ENCODE measurements at places on chromosomes 1 and 21.
A peak's percentile ranks its signal among the peaks of the same experiment; 100 is the strongest.

- no peak for DNase-seq
Measured at GRCh38 chr1:219731771-219732170, 118.9 kb upstream of the ZC3H11B start.

- no peak for DNase-seq
Measured at GRCh38 chr1:35364741-35365140, 96.2 kb downstream of the ZMYM4 start.

DNA sequence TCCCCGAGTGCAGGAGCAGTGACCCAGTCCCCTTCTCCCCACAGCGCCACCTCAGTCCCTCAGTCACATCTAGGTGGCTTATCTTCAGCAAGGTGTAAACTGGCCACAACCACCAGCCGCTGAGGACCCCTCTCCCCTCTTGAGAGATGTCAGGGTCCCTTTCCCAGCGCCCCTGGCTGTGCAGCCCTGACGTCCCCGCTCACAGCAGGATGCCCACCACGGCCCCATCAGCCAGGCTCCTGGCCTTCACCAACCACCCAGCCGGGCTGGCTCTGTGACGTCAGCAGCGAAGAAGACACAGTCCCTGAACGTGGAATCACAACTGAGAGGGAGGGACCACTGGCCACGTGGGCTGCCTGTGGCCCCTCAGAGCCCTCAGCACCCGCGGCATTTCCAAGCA lies 249.4 kb downstream of the NPHP4 start:
- no peak for DNase-seq

DNA sequence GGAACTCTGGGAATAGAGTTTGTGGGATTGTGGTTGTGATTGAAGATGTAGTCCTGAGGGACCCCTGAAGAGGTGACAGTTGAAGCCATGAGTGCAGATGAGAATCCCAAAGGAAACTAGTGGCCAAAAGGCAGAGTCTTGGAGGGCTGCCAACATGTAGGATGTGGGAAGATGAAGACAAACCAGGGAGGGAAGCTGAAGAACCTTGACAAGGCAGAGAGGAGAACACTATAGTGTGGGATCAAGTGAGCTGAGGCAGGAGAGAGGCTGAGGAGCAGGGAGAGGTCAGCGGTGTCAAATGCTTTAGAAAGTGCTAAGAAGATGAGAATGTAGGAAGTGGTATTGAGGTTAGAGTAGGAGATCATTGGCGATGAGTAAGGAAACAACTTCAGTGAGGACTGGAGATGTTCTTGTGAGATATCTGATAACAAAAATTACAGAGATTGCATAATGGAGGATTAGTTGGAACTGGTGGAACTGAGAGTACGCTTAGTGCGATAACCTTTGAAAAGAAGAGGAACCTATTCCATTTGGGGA lies 88.5 kb upstream of the VCAM1 start:
- no peak for DNase-seq

GRCh38 chr1:89935235-89935634 lies 59.7 kb upstream of the ZNF326 start:
- no peak for DNase-seq

DNA sequence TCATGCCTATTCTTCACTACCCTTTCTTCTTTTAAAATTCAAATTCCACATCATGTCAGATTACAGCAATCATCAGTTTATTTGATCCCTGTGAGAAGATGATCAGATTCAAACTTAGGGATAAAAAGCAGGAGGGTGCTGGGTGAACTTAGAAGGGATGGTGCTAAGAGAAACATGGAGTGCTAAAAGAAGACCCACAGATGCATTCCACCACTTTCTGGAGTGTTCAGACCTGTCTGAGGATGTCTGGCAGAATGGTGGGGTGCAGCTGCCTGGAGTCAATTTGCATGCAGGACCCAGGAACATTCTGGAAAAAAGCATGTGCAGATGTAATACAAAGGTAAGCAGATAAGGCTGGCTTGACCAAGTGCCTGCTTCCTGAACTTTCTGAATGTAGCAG lies 372.9 kb upstream of the RUNX1 start:
- no peak for DNase-seq

DNA sequence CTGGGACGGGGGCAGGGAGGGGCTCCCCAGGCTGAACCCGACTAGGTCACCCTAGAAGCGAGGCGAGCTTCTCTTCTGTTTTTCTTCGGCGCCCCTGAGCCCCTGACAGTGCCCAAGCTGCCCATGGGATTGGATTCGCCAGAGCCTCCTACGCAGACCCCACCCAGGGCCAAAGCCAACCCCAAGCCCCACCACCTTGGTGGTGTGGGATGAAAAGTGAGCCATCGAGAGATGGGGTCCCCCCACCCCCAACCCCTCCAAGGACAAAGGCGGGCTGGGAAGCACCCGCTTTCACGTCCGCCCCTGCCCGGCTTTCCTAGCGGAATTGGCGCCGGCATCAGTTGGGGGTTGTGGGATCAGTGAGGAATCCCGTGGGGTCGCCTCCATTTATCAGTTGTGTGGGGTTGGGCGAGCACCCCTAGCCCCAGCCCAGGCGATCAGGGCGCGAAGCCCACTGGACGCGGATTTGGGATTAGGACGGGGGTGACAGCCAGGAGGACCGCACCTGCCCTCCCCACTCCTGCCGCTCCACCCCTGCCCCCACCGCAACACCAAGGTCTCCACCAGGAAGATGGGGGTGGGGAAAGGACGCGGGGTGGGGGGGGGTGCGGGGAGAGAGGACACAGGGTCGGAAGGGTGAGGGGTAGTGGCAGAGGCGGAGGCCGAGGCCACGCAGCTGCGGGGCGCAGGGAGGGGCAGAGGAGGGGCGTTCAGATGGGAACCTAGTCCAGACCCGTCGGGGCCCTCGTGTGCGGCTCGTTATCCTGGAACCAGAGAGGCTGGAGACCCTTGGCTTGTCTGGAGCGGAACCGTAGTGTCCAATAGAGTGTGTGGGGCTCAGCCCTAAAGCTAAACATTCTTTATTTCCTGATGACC lies 4.4 kb downstream of the TSPEAR start:
- no peak for DNase-seq

DNA sequence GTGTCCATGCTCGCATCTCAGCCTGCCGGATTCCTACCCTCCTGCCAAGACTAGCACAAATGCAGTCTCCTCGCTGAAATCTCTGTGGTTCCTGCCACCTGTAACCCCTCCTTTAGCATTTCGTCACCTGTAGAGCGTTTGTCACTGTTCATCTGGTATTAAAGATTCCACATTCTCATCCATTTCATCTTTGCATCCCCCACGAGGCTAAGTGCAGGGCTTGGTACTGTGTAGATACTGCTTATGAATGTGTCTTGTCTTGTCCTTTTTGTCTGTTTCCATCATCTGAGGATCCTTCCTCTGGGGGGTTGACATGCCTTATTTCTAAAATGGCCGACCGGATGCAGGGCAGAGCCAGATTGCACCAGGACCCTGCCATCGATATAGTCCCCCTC lies 53.7 kb upstream of the DNAJC6 start:
- peak; percentile 72 for DNase-seq

GRCh38 chr1:84550826-84551225 lies 23.4 kb downstream of the CTBS start:
- no peak for DNase-seq

- no peak for DNase-seq
Measured at GRCh38 chr1:211580303-211580687, 1.3 kb upstream of the SLC30A1 start.

GRCh38 chr1:106755682-106756406 lies 300.6 kb upstream of the PRMT6 start:
- DNase-seq: no peak

GRCh38 chr1:101905283-101905835 lies 91.4 kb downstream of the OLFM3 start:
- DNase-seq: peak; percentile 87

DNA sequence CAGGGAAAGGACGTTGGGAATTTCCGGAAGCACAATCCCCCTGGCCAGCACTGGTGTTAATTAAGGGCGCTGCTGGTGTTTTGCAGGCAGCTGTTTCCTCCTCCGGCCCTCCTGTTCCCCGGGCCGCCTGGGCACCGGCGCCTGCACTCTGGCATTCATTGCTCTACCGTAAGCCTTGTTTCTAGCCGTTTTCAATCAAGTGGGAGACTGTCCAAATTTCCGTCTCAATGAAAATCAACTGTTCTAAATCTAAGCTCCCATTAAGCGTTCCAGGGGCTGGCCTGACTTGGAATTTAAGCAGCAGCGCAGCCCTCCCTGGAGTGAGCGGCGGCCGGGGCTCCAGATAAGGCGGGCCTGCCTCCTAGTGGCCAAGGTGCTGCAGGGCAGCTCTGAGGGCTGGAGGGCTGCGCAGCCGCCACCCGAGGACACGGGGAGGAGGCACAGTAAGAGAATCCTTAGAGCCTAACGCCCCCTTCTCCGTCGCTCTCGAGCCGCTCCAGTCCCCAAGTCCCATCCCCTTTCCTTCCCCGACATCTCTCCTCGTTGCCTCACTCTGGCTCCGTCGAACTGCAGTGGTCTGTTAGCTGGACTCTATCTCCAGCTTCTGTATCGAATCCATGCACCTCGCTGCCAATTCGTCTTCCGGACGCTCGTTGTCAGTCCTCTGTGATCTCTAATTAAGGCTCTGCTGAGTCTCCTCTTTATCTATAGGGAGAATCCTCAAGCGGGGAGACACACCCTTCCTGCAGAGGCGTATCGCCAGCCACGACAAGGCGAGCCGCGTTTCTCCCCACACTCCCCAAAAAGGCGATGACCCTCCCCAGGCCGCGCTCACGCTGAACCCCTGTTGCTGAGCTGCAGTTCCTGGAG lies 57.8 kb upstream of the LRRC8D start:
- peak; percentile 68 for DNase-seq

- no peak for DNase-seq
Measured at GRCh38 chr21:45556645-45557615, 14.7 kb upstream of the SLC19A1 start.

DNA sequence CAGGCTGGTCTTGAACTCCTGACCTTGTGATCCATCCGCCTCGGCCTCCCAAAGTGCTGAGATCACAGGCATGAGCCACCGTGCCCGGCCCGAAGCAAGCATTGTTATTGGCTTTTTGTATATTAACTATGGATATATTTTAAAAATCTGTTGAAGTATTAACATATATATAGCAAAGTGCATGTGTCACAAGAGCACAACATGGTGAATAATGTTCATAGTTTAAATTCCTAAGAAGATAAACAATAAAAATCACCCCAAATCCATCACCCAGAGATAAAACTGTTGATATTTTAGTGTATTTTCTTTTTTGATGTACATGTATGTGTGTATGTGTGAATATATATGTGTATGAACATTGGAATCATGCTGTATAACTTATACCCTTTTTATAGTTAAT lies 9.1 kb upstream of the FOXE3 start:
- DNase-seq: no peak

GRCh38 chr1:31723828-31724359 lies 20.1 kb upstream of the COL16A1 start:
- no peak for DNase-seq

GRCh38 chr21:29534448-29534847 lies 235.7 kb downstream of the BACH1 start:
- DNase-seq: no peak

- DNase-seq: no peak
Measured at GRCh38 chr1:39877980-39878956, 5.0 kb downstream of the TRIT1 start.

DNA sequence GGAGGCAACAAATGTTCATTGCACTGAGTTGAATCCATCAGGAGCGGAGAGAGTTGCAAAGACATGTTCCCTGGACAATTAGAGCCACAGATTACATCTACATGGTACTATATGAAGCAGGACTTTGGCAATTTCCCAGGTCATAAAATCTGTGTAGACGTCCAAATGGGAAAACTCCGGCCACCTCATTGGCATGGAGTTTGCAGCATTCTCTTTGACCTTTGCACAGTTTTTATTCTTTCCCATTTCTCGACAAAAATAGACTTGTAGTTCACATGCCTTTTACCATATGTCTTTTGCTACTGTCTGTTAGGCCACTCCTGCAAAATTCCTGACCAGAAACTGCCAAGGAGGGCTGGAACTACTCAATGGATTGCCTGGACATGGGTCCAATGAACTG lies 48.2 kb downstream of the UBE2T start:
- no peak for DNase-seq

DNA sequence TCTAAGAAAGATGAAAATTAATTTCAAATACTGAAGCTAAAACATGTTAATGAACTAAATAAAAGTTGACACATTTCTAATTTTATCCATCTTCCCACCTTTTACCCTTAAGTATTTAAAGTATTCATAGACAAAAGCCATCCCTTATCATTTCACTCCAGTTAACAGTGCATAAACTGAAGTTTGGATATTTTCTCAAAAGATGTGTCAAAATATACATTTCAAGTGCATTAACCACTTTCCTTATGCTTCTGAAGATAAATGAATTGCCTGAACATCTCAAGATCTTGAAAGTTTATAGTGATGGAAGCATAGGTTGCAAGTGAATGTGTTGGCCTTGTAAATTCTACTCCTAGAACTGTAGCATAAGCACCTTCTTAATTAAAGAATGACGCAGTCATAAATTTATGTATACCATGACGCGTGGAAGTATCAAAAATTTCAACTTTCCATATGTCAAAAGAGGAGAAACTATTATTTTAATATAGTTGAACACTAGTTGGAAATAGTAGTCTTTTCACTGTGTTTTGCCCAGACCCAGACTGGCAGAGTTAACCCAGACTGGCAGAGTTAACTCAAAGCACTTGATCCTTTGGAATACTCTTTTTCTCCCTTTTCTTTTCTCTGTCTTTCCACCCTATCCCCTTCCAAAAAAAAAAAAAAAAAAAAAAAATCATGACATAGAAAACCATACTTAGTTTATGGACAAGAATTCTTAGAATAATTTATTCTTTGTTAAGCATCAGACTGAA lies 282.6 kb upstream of the C1orf105 start:
- DNase-seq: no peak

DNA sequence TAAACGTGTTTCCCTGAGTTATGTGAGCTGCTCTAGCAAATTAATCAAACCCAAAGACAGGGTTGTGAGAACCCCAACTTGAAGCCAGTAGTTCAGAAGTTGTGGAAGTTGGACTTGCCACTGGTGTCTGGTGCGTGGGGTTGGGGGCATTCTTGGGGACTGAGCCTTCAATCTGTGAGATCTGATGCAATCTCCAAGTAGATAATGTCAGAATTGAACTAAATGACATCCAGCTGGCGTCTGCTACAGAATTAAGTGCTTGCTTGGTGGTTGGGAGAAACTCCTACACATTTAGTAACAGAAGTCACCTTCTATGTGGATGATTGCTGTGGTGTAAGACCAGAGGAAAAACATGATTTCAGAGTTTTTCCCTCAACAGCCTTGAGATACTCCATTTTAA lies 207.4 kb downstream of the FGGY start:
- no peak for DNase-seq

DNA sequence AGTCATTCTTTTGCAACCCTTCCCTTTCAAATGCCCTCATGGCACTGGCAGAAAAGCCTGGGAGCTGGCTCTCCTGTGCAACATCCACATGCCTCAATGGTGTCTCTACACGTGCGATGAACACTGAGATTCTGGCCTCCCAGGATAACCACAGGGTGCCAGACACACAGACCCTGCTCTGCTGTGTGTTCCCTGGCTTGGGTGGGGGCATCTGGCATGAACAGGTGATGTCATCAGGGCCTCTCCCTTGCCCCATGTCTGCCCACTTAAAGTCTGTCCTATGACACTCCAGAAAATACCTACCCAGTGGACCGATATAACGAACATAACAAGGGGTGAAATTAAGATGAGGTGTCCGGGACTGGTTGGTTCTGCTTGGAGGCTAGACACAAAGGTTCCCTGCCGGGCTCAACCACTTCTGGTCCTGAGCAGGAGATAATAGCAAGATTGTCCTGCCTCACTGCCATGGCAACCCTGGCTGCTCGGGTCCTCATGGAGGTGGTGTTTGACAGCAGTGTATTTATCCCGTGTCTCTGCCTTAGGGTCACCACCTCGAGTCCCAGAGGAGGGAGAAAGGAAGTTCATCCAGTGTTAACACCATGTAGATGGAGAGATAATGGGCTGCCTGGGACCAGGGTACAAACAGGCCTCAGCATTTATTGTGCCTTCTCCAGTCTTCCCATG lies 19.3 kb downstream of the INSRR start:
- DNase-seq: no peak
